ENCODE measurements at places on chromosomes 11 and 22.

DNA sequence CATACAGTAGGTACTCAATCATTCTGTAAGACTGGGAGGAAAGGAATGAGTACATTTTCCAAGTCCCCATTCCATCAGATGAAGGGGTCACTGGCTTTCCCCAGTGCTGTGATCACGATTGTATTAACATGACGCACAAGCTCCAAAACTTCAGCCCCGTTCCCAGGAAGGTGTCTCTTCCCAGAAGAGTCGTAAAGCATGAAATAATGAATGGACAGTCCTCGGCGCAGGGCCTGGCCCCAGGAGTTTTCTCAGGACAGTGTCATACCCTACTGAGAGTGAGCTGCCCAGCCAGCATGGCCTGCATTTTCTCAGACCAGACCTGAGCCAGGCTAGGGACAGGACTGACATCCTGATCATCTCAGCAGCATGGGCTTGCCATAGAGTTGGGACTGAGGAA is 80.7 kb downstream of the PARVA start:
- no peak for DNase-seq

GRCh38 chr11:108561535-108561991 is 32.0 kb downstream of the EXPH5 start:
- DNase-seq: no peak

GRCh38 chr22:24697621-24698082 is 76.9 kb downstream of the PIWIL3 start:
- no peak for DNase-seq

- DNase-seq: no peak
Measured at GRCh38 chr11:65814131-65814985, 19.4 kb upstream of the SNX32 start.

DNA sequence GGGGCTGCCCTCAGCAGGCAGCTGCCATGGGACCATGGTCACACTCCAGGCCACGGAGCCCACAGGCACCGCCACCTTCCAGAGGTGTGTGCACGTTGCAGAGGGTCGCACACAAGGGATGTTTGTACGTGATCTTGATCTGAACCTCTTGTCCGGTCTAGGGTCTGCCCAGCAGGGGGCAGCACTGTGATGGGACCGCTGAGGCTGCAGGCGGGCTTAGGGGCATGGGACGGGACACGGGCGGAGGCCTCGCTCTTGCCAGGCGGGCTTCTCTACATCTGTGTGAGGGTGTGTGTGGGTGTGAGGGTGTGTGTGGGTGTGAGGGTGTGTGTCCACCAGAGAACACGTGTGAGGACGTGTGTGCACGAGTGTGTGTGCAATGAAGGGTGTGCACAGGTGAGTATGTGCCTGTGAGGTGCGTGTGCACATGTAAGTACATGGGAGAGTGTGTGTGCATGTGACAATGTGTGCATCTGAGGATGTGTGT is 52.4 kb downstream of the CACNA1I start:
- no peak for DNase-seq

DNA sequence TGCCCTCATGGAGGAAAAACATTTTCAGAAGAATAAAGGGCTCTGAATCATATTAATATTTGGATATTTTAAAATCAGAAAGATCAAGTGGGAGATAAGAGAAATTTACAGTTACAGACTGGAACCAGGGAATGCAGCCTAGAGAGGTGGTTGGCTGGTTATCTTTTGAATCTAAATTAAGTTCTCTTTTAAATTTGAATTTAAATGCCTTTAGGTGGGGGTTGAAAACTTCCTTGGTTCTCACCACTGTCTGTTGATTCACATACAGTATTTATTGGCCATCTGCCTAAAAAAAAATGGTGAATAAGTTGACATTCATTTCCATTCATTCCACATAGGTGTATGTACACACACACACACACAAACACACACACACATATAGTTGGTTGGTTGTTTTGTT is 35.7 kb upstream of the PTPRJ start:
- no peak for DNase-seq

- no peak for DNase-seq
Measured at GRCh38 chr11:19422276-19422675, 181.5 kb upstream of the E2F8 start.
